ENCODE measurements at places on chromosomes 6 and 20.

- no peak for DNase-seq
Measured at GRCh38 chr6:42137194-42137753, 5.1 kb downstream of the C6orf132 start.

GRCh38 chr20:18421608-18422007, 45.2 kb downstream of the DZANK1 start:
- no peak for DNase-seq

DNA sequence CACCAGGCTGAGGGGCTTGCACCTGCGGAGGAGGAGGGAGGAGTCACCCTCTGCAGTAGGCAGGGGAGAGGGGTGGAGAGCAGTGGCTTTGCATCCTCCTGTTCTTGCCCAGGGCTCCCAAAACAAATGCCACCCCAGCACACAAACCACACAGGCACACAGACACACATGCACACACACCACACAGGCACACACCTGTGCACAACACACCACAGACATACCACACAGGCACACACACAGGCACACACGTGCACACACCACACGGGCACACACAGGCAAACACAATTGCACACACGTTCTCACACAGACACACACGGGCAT, 26.6 kb downstream of the YTHDF1 start:
- DNase-seq, result no peak

DNA sequence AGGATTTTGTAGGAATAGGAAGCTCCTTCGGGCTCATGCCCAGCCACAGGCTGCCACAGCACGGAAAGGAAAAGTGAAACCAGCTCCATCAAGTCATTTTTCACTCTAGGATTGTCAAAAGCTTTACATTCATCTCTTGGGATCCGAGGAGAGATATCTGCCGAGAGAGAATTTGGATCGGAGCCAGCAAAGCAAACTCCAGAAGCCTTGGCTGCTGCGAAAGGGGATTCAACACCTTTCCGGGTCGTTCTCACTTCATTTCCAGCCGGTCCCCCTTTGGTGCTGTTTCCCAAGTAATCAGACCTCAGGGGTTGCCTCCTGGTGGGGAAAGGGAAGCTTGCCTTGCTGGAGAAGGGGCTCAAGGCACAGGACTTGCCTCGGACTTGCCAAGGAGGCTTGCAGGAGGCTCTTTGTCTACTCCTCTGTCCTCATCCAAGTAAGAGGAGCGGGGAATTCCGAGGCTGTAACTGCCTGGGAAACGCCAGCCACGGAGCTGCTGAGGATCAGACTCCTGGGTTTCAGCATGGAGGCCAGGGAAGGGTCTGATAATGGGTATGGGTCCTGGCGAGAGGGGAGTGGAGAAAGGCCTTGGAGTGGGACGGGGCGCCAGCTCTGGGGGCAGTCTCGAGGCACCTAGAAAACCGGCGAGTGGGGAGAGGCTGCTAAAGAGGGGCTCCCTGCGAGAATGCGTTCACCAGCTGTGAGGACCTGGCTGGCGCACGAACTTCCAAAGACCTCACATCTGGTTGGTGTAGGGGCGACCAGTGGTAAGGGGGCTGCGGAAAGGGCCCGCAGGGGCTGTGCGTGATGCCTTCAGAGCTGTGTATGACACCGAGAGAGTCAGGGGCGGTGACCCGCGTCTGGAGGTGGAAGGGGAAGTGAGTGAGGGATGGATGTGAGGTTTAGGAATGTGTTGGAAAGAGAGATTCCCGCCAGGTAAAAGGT, 702 bp downstream of the ETV7 start:
- no peak for DNase-seq

DNA sequence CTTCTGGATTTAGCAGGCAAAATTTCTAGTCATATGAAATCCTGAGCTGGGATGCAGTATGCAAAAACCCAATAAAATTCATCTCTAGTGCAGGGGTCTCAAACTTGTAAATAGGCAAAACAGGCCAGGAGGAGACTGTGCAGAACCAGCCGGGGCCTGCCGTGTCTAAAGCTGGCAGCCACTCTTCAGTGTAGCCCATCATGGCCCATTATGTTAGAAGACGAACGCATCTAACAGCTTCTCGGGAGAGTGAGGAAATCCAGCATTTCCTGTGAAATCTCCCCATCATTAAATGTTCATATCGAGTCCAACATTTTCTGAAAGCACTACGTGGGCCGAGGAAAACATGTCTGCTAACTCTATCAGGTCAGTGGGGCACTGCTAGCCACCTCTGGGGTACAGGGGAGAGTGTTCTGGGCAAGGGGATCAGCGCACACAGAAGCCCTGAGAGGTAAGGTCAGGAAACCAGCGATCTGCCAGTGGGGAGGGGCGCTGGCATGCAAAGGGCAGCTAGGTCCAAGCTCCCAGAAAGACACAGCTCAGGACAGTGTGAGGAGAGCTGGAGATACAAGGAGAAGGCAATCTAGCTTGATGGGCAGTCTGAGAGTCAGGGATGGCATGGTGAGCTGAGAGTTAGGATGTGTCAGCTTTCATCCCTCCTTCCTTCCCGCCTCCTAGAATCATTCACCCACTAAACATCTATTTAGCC, 144.2 kb downstream of the PREX1 start:
- DNase-seq, result no peak

DNA sequence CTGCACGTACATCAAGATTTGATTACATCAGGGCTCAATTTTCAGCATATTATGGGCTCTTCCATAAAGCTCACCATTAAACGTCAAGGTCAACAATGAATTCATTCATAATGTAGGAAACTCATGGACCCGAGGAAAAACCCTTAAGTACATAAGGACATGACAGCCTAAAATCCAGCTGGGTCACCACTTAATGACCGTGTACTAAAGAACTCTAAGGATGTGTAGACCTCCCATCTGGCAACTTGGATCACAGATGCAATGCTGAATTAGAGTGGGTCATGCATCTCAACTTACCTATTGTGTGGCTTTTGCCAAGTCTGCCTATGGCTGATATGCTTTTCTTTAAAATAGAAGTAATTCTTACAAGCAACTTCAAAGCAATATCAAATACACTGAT, 26.7 kb upstream of the DEFB112 start:
- no peak for DNase-seq

- no peak for DNase-seq
Measured at GRCh38 chr6:123529843-123530242, 106.9 kb downstream of the TRDN start.

DNA sequence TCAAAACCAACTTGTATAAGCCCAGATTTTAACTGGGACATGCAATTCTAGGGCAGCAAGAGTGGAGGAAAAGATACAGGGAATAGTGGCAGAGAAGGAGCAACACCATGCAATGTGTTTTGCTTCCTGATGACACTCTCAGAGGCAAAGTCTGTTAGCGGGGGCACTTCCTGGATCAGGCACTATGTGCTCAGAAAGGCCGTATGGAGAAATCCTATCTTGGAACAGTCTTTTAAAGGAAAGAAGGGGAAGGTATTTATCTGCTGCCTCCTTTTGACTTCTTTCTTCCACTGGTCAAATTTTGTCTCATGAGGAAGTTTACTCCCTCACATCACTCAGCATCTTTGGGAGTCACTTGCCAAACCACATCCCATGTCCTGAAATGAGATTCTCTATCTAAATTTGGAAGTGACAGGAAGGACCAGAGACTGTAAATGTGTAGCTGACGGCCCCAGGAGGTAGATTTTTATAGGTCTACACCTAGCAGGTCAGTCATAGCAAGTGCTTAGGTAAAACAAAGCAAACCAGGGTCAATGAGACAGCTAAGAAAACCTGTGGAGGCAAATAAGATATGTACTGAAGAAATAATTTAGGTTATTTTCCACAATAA, 91.7 kb upstream of the ELOVL5 start:
- DNase-seq, result no peak

DNA sequence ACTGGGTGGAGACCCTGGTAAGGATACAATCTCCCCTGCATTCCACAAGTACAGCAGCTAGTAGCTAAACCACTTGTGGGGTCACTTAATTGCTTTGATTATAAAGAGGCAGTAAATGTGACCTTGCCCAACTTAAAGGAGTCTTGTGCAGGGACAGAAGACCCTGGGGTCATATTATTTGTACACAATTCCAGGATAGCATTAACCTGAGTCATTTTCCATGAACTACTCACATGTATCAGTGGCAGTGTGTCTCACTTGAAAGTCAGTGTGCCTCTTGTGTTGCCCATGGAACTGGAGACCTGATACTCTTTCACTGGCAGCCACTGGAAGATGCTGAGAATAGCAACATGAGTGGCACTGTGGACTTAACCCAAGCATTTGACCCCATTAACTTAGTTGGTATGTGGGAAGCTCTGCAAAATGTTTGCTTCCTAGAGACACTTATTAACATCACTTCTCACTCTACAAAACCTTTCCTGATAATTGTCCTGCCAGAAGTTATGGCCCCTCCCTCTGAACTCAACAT, 28.9 kb downstream of the CLIC5 start:
- no peak for DNase-seq

- DNase-seq, result no peak
Measured at GRCh38 chr6:16336056-16336818, 97.8 kb downstream of the GMPR start.

DNA sequence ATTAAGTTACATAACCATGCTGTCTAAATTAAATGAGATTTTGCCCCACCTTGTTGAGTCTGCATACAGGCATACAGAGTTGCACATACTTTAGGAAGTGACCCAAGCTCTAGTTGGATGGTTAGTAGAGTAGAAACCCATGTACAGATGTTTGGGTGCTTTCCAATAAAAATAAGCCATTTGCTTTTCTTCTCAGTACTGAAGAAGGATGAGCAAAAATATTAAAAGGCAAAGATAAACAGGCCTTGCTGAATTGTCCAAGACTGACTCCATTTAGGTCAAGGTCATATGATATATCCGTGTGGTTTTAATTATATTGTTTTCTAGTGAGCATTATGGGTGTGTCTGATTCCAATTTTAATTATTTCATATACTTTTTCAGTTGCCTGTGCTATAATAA, 589.4 kb downstream of the RFPL4B start:
- no peak for DNase-seq

- DNase-seq, result no peak
Measured at GRCh38 chr6:94456266-94456665, 1036.9 kb upstream of the EPHA7 start.

All from caudate nucleus (tissue), 63 donors.